ENCODE measurements at places on chromosomes 5 and 9. TPM values are rescaled to one million over a fixed set of nuclear protein-coding genes. Genes with fewer than 3 reads are reported as not detected.

GRCh38 chr5:153223376-153223775 is 267.1 kb upstream of the GRIA1 start:
- ATAC-seq = no peak

The OGN gene
- total RNA-seq = 0.68 TPM

The STKLD1 gene
- total RNA-seq = 0.40 TPM

DNA sequence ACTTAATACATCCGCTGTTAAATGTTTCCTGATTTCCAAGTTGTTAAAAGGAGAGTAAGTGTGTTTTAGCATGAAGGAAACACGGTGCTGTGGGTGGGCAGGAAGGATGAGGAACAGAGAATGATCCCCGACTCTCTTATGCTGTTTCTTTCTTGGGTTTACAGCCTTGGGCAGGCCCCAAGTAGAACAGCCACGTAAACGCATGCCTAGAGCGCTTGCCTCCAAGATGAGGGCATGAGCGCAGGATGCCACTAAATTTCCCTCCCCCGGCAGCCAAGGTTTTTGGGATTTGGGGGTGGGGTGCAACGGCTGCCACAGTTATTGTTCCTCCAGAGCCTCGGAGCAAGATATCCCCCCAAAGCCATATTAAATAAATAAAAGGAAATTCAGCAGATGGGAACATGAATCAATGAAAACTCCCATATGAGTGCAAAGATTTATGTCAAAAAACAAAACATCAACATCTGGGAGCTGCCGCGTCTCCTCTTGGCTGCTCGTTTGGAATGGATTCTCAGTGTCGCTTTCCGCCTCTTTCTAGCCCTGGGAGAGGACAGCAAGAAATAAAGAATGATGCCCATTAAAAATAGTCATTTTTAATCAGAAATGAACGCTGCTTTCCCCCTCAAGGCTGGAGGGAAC is 10.0 kb upstream of the DELE1 start:
- ATAC-seq = no peak

DNA sequence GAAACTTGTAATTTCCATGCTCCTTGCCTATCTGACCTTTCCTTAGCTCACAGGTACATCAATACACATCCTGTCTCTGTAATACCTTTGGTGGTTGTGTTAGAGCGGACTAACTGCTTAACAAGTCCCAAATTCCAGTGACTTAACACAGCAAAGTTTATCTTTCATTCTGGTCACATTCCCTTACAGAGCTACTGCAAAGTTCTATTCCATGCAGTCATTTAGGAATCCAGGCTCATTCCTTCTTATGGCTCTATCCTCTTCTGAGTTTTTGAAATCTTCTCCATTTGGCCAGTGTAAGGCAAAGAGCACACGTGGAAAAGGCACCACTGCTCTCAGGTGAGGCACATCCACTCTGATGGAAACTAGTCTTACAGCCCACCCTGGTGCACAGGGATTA is 238.6 kb upstream of the ANKRD55 start:
- ATAC-seq = no peak

The NUTM2F gene
- not detected for total RNA-seq
